Heart right ventricle (tissue), 16 donors: ENCODE measurements at places on chromosomes 16 and 17. TPM values are rescaled to one million over a fixed set of nuclear protein-coding genes. Genes with fewer than 3 reads are reported as not detected.

GRCh38 chr17:570388-570787 is 144.3 kb downstream of the VPS53 start:
- DNase-seq, result no peak

- no peak for DNase-seq
These were observed 7.7 kb downstream of the SCGB1C2 start for GRCh38 chr17:144936-145670.

GRCh38 chr17:42655528-42655927 is 3.6 kb upstream of the TUBG2 start:
- DNase-seq, result no peak

DNA sequence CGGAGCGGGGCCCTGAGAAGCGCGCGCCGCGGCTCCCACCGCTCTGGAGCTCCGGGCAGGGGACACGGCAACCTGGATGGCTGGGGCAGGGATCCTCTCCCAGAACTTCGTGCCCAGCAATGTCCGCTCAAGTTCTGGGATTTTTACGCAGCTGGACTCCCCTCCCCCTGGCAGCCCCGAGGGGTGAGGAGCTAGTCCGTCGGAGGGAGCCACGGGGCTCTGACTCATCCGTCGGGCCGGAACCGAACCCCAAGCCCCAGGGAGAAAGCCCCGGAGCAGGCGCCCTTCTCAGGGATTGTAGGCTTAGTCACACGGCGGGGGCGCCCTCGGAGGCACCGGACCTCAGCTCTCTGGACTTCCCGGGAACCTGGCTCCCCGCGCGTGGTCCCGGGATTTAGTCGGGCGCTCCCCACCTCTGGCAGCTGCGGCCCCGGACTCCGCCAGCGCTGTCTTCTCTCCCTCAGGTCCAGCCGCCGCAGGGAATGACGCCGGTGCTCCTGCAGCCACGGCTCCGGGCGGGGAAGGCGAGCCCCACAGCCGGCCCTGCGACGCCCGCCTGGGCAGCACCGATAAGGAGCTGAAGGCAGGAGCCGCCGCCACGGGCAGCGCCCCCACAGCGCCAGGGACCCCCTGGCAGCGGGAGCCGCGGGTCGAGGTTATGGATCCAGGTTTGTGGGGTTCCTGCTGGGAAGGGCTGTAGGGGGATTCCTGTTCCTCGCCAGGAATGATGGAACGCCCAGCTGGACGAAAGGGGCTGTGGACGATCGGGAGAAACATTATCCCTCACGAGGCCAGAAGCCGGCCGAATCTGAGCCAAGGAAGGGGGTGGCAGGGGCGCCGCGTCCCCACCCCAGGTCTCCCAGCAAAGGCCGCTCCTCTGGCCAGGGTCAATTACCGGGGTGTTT is 830 bp downstream of the SPHK1 start:
- peak; percentile 45 for DNase-seq

- DNase-seq, result no peak
These were observed 20.7 kb upstream of the C16orf78 start for GRCh38 chr16:49352892-49353291.

DNA sequence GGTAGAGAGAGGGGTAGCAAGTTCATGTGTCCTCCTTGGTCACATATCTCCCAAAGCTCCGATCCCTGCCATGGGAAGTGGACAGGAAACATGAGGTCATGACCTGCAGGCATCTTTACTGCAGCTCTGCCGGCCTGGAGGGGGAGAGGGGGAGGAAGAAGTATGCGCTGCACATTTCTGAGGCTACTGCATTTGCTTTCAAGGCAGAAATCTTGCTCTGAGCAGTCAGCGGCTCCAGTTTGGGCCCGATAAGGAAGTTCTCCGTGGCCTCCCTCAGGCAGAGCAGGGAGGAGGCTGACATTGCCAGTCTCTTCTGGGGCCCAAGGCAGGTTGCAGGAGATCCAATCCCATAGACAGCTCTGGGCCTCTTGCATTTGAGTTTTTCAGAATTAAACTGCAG is 1.5 kb upstream of the NHERF1 start:
- DNase-seq, result no peak

DNA sequence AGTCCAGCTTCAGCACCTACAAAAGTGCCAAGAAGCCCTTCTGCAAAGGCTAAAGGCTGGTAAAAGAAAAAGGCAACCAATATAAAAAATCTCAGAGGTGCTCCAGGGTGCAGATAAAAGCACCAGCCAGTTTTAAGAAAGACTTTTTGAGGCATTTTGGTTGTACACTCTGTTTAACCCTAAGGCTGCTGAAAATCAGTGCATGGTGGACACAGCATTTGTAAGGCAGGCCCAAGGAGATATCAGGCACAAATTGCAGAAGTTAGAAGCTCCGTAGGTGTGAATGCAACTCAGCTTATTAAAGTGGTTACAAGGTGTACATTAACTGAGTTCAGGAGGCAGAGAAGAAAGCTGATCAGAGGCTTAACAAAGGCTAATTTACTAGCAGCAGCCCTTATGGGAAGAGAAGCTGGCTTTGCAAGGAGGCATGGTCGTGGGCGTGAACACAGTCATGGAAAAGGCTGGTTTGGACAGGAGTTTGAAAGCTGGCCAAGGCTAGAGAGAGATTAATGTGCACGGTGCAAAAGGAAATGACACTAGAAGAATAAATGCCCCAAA is 21.1 kb downstream of the ACSM1 start:
- DNase-seq, result no peak

- no peak for DNase-seq
These were observed 162.8 kb upstream of the ANKFN1 start for GRCh38 chr17:55990332-55991006.

DNA sequence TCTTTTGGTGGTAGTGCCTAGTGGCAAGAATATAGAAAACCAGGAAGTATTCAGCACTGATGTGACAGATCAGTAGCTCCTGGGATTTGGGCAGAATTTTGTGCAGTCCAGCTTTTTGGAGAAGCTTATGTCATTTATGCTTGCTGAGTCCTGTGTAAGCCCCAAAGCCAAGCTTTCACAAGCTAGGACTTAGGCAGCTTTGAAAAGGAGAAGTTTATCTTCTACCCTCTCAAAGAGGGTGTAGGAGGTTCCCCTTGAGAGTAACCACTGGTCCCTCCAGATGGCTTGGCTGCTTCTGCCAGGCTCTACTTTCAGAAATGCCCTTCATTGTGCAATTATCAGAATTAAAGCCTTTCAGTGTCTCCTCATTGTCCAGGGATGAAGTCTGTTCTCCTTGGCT is 78.8 kb downstream of the CES1 start:
- no peak for DNase-seq

GRCh38 chr17:19407601-19408345 is 3.3 kb upstream of the RNF112 start:
- no peak for DNase-seq

DNA sequence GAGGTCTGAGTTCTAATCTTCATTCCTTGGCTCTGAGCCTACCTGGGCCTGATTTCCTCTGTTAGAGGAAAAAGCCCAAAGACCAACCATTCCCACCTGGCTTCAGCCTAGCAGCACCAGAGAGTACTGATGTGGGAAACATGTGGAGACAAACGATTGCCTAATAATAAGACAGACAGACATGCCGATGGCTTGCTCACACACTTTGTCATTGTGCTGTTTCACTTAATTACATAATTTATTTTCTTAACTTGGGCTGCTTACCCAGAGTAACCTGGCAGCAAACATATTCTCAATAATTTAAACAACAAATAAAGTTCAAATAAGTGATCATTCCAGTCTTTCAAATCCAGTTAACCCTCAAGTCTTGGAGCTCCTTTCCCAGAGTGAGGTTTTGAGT is 83.4 kb downstream of the MAF start:
- no peak for DNase-seq

DNA sequence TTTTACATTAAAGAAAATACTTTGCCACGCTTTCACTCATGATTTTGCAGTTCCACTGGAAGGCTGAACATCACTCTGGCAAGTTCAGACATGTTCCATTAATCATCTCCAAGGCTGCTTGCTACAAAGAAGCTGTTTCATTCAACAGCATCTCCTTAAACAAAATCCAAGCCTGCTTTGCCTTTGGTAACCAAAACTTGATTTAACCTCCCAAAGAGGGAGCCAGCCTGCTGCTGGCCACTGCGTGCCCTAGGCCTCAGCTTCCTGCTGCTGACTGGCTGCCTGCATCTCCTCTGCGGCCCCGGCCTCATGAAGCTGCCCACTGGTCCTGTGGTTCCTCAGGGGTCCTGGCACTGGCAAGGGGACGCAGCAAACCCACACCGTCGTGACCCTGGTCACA is 31.8 kb downstream of the ANKRD11 start:
- DNase-seq, result no peak

DNA sequence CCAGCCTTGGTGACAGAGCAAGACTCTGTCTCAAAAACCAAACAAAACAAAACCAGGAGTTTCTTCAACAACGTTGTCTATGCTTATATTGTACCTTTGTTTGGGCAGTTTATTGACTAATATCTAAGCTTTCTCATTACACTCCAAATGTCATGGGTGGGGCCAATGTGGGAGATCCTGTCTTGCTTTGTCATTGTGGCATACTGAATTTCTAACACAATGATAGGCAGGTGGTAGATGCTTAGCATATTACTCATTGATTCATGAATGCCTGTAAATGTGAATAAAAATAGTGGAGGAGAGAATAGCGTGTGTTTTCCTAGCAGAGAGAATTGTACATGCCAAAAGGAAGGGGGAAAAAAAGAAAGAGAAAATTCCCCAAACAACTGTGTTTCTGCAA is 802.5 kb upstream of the EEF2KMT start:
- DNase-seq, result no peak

DNA sequence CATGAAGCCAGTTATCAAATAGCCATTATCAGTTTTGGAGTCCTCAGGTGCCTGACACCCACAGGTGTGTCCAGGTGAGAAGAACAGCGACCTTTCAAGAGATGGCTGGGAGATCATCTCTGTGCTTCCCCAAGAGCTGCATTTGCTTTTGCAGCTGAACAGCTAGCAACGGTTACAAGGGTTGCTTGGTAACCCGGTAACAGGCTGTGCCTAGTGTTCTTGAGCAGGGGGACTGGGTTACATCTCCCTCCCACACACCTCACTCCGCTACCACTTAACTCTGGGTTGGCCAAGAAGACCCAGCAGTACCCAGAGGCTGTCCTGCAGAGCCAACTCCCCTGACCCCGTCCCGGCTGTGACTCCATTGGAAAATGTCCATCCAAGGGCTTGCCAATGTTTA is 147.0 kb downstream of the SLC39A11 start:
- no peak for DNase-seq

DNA sequence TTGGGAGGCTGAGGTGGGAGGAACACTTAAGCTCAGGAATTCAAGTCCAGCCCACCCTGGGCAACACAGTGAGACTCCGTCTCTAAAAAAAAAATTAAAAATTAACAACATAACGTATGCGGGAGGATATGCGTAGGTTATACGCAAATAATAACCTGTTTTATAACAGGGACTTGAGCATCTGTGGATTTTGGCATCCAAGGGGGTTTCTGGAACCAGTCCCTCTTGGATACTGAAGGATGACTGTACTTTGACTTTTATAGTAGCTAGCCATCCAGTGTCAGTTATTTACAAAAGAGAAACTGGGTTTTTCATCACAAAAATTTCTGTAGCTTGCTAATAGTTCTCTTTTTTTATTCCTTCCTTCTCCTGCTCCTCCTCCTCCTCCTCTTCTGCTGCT is 64.5 kb downstream of the TNRC6C start:
- DNase-seq, result no peak

GRCh38 chr17:69103557-69104233 is 38.0 kb downstream of the ABCA6 start:
- no peak for DNase-seq

GRCh38 chr17:17295141-17295540 is 8.0 kb upstream of the NT5M start:
- no peak for DNase-seq

DNA sequence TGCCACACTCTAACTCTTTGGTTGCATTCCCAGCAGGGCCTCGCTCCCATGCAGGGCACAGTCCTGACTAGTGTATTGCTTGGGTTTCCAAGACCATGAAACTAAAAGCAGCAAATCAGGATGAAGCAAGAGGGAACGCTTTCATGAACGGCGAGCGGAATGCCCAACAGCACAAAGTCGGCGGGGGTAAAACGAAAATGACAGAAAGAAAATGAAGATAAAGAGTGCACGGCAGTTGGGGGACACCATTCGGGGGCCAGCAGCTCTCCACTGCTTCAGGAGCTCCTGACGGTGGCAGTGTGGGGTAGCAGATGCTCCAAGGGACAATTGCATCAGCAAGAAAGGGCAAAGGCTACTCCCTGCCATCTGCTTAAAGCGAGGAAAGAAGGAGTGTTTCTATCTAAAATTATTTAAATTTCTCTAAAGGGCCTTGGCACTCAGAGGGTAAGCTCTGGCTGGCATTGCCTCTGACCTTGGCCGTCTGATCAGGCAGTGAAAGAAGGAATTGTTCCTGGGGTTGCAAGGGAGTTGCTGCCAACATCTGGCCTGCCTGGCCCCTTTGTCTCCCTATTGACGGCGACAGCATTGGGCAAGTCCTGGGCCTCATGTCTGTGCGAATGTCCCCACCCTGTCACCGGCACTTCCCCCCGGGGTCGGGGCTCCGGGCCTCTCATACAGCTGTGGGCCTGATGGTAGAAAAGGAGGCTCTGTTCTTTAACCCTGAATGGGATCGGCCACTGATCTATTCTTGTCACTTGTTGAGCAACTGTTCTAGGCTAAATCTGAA is 138.2 kb downstream of the CMIP start:
- DNase-seq, result no peak

DNA sequence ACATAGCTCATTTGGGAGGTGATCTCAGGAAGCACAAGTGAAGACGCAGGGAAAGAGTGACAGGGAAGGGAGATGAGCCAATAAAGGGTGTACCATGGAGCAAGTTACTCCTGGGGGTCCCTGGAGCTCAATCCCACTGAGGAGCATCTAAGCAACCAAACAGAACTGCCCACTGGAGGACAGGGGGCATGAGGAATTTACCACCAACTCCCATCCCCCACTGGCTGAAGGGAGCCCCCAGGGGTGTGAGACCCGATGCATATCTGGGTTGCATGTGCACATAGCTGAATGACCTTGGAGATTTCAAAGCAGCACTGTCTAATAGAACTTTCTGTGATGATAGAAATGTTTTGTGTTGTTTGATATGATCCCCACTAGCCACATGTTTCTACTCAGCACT is 29.6 kb downstream of the C16orf82 start:
- no peak for DNase-seq

DNA sequence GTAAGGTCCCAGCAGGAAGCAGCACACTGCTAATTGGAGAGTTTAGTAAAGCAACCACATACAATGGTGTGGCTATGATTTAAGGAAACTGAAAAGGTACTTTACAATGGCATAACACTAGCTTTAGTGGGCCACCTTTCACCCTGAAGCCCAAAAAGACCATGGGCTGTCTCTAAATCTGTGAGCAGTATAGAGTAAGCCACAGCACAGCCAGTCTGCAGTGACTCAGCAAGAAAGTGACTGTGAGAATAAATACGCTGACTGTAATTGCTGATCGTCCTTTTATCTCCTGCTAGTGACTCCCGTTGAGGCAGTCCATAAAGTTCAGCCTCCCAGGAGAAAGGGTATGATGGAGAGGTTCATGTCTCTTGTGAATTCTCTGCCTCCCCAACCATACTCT is 679.8 kb upstream of the KIF2B start:
- DNase-seq, result no peak

SOCS1 gene
- 0.89 TPM for total RNA-seq

HS3ST2 gene
- total RNA-seq, result 0.17 TPM

TSPOAP1 gene
- 6.0 TPM for total RNA-seq

CDRT15L2 gene
- not detected for total RNA-seq

HSD17B2 gene
- not detected for total RNA-seq

GP1BA gene
- 0.53 TPM for total RNA-seq

KRT39 gene
- not detected for total RNA-seq

PLA2G10 gene
- not detected for total RNA-seq

MPO gene
- total RNA-seq, result 0.76 TPM

AANAT gene
- not detected for total RNA-seq

CCL16 gene
- not detected for total RNA-seq

CSNK2A2 gene
- total RNA-seq, result 34.6 TPM

PRSS8 gene
- total RNA-seq, result not detected

MARVELD3 gene
- total RNA-seq, result not detected

CD300H gene
- total RNA-seq, result not detected
